ENCODE measurements at places on chromosomes 4 and X.

DNA sequence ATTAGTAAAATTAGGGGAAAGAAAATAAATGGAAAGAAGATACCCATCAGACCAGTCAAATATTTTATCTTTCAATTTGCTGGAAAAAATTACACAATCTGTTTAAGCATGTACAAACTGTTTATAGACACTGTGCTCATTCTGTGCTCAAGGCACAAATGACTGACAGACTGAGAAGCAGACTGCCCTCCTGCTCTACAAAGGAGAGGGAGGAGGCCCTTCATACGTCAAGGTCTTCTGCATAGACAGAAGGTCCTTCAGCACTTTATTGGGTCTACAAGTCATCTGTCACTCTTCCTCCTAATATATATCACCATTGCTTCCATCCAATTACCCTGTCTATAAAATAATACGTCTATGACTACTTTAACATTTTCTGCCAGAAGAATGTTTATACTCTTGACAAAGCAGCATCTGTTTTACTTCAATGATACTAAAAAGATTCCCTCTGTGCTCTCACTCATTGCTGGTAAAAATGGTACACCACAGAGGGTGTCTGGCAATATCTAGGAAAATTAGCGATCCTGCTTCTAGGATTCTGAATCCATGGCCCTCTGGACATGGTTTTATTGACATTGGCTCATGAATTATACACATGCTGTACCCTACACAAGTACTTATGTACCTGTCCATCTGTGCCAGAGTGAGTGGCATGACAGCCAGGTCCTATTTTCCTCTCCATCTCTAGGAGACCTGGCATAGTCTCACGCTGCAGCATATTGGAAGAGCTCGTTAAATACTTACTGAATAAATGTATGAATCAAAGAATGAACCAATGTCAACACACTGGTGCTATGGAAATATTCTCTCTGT, 11.3 kb downstream of the SLC10A6 start:
- DNase-seq: no peak

DNA sequence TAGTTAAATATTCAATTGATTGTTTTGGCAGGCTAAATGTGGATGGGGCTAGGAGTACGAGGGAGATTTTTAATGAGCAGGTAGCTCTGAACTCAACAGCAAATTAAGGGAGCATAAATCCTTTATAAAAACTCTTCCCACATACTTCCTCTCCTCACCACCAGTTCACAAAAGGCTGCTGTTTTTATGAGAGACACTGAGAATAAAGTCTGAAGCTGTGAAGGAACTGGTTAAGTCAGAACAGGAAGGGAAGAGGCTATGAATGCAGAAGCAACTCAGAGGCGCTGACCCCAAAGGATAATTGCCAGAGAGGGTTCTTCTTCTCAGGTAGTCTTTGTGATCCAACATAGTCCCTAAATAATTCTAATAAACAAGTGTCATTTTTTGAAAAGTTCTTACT, 406.1 kb downstream of the GPM6A start:
- DNase-seq: no peak

- DNase-seq: no peak
Observed at GRCh38 chr4:7234355-7235029, 42.2 kb downstream of the SORCS2 start.

GRCh38 chrX:41909068-41909467, 14.3 kb downstream of the CASK start:
- DNase-seq: no peak

DNA sequence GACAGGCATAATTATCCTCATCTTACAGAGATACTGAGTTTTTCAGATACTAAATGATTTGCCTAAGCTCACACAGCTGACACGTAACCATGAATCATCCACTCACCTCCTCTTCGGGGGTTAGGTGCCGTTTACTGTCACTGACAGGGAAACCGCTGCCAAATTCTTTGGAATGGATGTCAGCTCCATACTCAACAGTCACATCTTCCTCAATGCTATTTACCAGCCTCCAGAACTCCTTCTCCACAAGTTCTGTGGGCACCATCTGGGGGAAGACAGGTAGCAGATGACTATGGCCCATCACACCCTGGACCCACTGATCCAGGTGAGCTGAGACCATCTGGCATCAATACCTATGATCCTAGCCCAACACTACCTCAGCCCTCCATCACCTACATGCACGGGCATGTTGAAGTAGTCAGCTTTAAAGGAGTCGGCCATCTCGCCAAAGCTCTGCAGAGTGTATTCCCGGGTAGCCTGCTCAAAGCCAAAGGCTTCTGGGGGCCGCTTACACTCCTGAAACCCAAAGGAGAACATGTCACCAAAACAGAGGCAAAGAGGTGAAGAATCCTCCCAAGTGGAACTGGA, 13.5 kb downstream of the KDM5C start:
- no peak for DNase-seq

All from HEK293T (cell line).